ENCODE measurements at places on chromosomes 12 and 14.

- DNase-seq, result no peak
Observed at GRCh38 chr12:111171832-111172231, 197.1 kb downstream of the PHETA1 start.

DNA sequence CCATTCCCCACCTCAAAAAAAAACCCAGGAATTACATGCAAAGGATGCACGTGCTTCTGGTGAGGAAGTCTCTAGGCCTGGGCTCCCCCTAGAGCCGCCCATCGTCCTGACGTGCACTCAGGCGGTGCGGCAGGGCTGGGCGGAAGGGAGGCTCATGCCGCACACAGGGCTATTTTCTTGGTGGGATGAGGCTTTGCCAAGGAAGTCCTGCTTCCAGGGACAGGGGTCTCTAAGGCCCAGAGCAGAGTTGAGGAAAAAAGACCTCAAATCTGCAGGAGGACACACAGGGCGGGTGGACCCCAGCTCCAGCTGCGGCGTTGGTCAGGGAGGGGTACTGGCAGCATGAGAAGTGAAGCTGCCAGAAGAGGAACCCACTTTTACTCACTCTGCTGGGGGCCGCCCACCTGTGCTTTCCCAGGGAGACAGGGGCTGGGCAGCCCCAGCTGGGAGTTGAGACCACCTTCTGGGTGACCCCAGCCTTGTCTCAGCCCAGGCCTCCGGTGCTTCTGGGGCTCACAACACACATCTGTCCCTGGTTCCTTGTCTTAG is 4.2 kb downstream of the RHOF start:
- DNase-seq, result no peak

DNA sequence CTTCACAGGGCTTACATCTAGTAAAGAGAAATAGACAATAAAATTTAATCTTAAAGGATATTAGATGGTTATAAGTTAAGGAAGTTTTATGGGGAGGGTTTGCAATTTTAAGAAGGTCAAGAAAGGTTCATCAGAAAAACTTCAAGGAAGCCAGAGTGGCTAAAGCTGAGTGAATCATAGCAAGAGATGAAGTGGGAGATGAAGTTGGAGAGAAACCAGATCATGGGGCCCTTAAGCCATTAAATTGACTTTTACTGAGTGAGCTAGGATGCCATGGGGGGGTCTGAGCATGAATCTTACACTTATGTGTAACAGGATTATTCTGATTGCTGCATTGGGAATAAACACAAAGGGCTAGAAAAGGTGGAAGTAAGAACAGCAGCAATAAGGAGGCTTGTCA is 189.2 kb downstream of the LRIG3 start:
- peak; percentile 23 for DNase-seq

DNA sequence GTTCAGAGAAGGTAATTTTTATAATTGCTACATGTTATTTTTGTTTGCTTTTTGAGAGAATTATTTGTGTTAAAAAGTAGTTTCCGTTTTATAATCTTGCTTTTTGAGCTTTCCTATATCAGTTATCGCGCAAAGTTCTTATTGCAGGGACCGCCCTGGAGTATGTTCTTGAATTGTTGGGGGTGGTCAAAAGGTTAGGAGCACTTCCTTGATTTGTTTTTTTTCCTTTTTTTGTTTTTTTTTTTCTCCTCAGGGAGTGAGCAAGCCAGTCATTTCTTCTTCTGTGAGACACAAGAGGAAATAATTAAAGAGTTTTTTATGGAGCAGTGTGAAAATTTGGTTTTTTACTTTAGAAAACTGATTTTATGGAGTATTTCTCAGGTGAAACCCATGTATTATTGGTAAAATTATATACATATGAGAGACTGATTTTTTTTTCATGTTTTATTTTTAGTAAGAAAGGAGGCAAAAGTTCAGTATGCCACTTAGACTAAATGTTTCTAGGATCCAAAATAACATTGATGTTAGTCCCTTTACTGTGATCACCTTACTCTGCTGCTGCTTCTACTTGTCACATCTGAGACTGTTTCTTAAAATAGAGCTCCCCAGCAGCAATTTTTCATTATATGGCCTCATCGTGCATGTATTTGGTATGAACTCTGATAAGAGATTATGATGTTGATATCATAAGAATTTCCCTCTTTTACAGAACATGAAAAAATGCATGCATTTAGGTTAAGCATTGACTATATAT is 26.6 kb downstream of the PLEKHA5 start:
- no peak for DNase-seq

GRCh38 chr12:84920331-84920730 is 7.7 kb upstream of the SLC6A15 start:
- peak; percentile 83 for DNase-seq

- no peak for DNase-seq
Observed at GRCh38 chr14:83320837-83321236, 1787.2 kb upstream of the SEL1L start.

DNA sequence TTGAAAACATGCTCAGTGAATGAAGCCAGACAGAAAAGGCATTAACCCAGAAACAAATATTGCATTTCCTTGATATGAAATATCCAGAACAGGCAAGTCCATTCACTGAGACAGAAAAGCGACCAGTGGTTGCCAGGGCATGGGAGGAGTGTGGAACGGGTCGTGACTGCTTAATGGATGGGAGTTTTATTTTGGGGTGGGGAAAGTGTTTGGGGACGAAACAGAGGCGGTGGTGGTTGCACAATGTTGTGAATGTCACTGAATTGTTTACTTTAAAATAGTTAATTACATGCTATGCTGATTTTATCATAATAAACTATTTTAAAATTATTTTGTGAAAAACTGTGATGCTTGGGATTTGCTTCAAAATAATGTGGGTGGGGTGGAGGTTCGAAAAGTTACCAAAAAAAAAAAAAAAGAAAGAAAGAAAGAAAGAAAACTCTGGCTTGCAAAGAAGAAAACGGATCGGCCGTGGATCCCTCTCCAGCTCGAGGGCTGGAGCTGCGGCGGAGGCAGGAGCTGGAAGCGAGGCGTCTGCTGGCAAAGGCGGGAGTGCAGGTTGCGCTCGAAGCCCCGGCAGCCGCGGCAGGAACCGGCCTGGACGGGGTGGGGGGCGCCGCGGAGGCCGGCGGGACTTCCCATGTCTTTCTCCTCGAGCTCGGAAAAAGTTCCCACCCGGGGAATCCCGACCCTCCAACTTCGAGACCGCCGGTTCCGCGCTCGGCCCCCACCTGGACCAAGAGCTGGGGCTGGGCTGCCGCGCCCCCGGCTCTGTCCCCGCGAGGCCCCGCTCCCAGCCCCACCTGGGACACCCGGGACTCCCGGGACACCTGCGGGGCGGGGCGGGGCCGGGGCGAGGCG is 524 bp upstream of the P2RX2 start:
- no peak for DNase-seq

- no peak for DNase-seq
Observed at GRCh38 chr12:643475-644302, 19.6 kb downstream of the NINJ2 start.

- no peak for DNase-seq
Observed at GRCh38 chr14:103732868-103733620, 17.4 kb downstream of the ZFYVE21 start.

GRCh38 chr12:119012179-119012578 is 30.8 kb downstream of the SRRM4 start:
- no peak for DNase-seq

DNA sequence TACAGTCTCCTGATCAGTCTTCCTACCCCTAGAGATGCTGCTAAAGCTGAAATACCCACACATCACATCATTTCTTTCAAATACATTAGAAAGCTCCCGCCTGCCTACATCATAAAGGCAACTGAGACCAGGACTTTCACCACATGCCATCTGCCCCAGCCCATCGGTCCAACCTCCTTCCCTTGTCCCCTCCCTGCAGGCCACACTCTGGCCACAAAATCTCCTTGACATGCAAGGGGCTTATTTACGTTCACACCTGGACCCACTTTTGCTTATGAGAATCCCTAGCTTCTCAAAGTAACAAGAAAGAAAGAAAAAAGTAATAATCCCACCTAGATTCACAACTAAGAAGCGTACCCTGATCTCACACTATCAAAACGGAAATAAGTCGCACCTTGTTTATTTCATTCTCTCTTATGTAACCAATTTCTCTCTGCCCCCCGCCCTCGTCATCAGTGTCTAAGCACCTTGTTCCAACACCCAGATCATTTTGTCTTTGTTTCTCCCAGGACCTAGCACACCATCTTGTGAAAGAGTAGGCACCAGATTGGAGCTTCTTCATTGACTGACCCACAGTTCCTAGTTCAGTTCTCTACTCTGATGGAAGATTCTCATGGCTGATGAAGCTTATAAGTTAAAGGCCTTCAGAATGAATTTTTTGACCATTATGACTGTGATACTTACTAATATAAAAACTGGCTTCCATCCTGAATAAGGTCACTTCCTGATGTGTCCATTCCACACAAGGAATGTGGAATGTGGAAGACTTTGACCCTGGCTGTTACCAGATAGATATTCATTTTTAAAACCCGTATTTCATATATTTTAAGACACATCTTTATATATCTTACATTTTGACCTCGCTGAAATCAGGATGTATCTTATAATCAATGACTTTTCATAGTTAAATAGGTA is 7.7 kb downstream of the WSB2 start:
- peak; percentile 30 for DNase-seq

GRCh38 chr12:20473133-20473532 is 104.8 kb downstream of the PDE3A start:
- DNase-seq, result no peak

GRCh38 chr12:27549236-27549800 is 25.3 kb downstream of the PPFIBP1 start:
- DNase-seq, result peak; percentile 90

GRCh38 chr12:52123487-52124186 is 44.1 kb downstream of the SMIM41 start:
- DNase-seq, result no peak

DNA sequence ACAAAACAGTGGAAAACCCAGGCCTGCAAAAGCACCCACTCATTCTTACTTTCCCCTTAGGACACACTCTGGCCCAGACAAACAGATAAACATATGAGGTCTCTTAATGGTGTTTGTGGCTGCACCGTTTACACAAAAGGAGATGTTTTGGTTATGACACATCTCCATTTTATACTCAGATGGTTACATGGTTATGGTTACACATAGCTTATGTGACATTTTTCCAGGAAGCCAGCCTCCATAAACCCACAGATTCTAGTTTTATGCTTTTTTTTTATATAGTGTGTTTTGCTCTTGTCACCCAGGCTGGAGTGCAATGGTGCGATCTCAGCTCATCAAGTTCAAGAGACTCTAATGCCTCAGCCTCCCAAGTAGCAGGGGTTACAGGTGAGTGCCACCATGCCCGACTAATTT is 3.5 kb upstream of the KLRD1 start:
- peak; percentile 98 for DNase-seq

GRCh38 chr12:64943686-64944085 is 119.2 kb downstream of the TBC1D30 start:
- DNase-seq, result peak; percentile 72

DNA sequence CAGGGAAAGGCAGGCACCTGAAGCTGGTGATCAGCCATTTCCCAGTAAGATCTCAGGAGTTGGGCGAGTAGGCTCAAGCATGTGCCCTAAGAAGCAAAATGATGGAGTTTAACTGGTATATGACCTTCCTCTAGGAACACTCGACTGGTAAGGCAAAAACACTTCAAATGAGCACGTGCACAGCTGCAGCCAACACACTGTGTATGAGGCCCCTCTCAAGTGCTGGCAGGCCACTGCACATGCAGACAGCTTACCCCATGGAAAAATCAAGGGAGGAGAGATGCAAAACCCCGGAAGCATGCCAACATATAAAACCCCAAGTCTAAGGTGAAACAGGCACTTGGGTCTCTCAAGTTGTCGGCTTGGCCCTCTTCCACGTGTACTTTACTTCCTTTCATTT is 39.2 kb downstream of the TTLL5 start:
- no peak for DNase-seq

GRCh38 chr14:22848351-22849164 is 12.2 kb downstream of the MMP14 start:
- DNase-seq, result peak; percentile 77

DNA sequence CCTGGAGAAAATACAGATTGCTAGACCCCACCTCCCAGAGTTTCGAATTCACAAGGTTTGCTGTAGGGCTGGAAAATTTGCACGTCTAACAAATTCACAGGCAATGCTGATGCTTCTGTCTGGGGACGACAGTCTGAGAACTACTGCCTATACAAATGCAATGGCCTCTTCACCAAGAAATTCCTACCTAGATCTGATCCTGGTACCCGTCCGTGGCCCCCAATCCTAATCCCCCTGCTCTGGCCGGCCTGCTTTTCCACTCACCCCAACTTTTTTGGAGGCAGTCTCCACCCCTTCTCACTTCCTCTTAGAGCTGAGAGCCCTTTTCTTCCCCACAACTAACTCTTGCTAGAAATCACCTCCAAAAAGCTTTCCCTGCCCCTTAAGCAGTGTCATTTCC is 3.1 kb upstream of the SSH1 start:
- DNase-seq, result no peak

DNA sequence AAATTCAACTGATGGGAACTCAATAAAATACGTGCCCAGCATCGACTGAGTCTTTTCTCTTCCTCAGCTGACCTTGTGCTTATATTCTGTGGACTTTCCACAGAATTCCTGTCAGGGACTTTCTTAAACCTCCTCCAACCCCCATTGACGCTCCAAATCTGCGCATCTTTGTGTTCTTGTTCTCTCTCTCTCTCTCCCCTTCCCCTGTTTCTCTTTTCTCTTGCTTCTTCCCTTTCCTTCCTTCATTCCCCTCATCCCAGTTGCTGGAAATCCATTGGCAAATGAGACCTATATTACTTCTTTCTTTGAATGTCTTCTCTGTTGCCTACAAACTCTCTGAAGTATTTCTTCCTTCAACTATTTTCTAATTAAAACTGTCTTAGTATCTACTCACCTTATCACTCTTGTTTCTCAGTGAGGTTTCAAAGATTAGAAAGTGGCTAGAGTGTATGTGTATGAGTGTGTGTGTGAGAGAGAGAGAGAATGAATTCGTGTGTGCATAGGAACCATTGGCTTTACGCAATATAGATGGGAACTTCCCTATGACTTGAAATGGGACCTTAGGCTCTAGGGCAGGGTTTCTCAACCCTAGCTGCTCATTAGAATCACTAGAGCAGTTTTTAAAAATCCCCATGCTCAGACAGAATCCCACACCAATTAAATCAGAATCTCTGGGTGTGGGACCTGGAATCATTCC is 41.8 kb upstream of the DHRS7 start:
- DNase-seq, result no peak

DNA sequence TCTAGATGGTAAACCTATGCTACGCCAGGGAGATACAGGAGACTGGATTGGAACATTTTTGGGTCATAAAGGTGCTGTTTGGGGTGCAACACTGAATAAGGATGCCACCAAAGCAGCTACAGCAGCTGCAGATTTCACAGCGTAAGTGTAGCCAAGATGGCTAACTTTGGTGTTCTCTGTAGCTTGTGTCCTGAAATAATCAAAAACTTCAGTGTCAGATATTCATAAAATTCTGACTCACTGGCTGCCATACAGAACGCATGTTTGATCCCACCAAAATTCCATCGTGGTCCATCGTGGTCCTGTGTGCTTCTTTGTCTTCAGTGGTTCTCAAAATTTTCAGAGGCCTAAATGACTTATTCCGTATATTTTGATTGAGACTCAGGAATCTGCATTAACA is 1.3 kb downstream of the STRAP start:
- peak; percentile 27 for DNase-seq
